CD4-positive, alpha-beta T cell (primary cell): ENCODE measurements at places on chromosomes 7 and 10.

DNA sequence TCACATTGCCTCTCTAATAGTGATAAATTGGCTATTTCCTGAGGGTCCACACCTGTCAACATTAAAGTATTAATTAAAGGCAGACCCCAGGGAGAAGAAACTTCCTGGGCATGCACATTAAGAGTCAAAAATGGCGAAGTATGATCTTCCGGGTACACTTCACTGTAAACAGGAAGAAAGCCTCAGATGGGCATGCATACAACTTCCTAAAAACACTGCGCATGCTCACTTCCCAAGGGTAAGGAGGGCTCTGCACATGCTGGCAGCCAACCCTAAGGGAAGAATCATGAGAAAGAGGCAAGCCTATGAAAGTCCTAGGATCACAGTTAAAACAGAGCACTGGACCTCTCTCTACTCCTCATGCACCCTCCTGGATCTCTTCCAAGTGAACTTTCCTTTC, 80.1 kb upstream of the IMMP2L start:
- no peak for DNase-seq

- DNase-seq, result no peak
Measured at GRCh38 chr7:22949221-22949620, 64.7 kb downstream of the HYCC1 start.

DNA sequence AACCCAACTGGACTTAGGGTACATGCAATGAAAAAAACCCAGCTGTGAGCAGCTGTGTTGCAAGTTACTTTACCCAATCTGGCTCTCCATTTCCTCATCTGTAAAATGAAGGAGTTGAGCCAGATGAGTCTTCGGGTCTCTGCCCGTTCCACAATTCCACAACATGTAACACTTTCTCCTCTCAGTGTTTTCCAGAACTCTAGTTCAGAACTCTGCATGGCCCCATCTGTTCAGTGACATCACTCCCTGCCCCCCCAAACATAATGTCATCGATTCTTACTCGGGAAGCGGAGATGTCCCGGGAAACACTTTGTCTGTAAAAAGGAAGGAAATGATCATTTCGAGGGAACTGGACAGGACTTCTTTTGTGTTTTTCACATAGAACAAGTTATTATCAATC, 2.5 kb downstream of the SH3PXD2A start:
- DNase-seq, result no peak

- DNase-seq, result no peak
Measured at GRCh38 chr7:73844131-73844547, 1.8 kb upstream of the METTL27 start.

- DNase-seq, result no peak
Measured at GRCh38 chr7:70739646-70740210, 392.2 kb upstream of the GALNT17 start.

DNA sequence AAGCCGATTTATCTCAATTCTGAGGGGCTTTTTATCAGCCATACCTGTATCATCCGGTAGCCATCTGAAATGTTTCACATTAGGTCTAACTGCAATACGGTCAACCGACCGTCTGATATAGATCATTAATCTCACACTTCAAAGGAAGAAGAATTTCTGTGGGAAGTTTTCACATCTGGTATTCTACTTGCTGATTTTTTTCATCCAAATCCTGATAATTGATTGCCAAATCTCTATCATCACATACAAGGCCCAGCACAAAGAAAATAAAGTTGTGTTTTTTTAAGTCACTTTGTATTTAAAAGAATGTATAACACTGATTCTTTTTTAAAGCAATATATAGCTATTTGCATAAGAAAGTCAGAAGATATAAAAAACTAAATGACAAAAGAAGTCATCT, 132.3 kb downstream of the DKK1 start:
- DNase-seq, result no peak
